ENCODE measurements at places on chromosomes 4 and X.

GRCh38 chrX:70132877-70133302 lies 357 bp upstream of the IGBP1 start:
- no peak for DNase-seq

- DNase-seq, result no peak
These were observed 61.4 kb downstream of the KLHL4 start for GRCh38 chrX:87578978-87579377.

DNA sequence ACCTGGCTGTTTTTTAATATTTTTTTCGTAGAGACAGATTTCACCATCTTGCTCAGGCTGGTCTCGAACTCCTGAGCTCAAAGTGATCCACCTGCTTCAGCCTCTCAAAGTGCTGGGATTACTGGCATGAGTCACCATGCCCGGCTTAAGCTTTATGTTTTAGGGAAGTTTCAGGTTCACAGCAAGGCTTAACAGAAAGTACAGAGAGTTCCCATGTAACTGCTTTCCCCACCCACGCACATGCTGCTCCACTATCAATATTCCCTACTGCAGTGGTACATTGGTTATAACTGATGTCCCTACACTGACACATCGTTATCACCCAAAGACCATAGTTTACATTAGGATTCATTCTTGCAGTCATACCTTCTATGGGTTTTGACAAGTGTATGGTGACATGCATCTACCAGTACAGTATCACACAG lies 62.7 kb downstream of the PRPS1 start:
- no peak for DNase-seq

DNA sequence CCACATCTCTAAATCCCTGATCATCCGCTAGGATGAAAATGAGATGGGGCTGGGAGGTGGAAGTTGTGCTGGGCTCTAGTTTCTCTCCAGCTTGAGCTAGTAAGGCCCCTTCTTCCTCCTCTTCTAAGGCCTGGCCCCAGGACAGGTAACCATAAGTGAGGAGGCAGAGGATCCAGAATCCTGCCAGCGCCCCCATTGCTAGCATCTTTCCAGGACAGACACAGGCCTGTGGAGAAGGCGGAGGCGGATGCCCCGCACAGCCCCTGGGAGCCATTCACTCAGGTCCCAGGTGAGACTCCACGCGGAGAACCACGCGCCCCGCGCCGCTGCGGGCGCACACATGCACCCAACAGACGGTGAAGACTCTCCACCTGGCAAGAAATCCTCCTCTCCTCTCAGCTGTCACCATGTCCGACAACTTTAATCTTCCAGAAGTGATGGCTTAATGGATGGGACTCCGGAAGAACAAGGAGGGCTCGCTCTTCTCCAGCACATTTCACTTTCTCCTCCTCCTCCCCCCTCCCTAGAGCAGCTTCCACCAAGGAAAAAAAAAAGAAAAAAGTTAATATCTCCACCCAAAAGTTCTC lies 793 bp downstream of the ARSJ start:
- DNase-seq, result no peak

DNA sequence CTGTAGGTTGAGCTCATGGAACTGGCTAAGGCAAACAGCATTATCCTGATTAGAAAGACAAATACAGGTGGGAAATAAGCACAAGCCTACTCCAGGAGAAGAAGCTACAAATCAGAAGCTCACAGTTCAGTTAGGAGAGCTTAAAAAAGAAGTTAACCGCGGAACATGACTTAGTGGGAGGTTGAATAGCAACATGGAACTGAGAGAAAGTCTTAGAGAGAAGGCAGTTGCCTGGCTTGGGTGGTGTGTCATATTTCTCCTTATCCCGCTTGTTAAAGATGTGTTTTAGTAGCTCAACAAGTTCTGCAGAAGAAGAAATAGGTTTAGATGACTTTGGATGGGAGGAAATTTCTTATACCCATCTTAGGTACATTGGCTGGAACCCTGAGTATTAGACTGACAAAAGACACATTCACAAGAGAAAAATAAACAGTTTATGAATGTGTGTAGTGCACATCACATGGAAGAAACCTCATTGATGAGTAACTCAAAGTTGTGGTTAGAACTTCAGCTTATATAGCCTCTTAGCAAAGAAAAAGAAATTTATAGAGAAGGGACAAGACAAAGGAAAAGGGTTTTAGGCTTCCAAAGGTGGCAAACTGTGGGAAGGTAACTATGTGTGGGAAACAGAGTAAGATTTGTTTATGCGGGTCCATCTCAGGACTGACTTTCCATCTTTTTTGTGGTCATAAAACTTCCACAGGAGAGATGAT lies 37.4 kb upstream of the RXFP1 start:
- no peak for DNase-seq

GRCh38 chrX:8520178-8520577 lies 55.5 kb downstream of the VCX3B start:
- no peak for DNase-seq

DNA sequence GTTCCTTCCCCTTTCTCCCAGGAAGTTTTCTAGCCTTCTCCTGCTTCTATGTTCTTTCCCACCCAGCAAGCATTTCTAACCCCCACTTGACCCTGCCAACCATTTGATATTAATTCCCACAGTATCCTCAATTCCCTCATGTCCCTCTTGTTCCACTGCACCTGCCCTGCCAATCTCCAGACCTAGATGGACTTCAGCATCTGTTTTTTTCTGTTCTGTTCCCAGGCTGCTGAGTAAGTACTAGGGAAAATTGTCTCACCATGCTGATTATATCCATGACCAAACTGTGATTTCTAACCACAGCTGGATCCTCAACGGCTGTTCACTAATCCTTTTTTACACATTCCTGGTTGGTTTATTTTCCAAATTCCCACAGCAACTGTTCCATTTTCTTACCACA lies 37.7 kb downstream of the CLCN5 start:
- DNase-seq, result no peak

DNA sequence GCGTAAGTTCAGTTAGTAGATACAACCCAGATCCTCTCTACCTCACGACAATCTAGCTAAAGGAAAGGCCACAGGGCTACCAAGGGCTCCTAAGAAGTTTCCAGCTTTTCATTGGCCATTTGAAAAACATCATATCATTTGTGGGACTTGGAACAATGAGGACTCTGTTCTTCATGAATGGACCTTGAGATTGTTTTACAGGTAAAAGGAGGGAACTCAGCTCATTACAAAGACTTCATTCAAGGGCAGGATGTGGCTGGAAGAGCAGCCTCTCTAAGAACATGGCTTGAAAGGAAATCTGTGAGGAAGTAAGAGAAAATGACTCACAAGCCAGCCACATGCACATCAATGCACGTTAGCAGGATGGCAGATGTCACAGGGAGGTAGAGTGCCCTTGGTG lies 105.9 kb upstream of the SLC7A11 start:
- no peak for DNase-seq

DNA sequence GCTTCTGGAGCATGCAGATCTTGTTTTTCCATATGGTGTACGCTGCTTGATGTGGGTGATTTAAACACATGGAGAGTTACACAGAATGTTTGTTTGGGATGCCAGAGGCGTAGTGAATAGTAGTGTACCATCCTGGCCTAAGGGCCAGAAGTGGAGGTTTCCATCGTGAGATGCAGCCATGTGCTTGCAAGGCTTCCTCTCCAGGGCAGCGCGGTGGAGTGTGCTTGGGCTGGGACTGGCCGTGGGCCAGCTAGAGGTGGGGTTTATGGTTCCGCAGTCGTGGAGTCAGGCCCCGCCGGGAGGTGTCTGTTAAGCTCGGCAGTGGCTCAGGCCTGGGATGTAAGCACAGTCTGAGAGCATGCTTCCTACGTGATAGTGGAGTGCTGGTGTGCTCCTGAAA lies 14.0 kb downstream of the STOX2 start:
- DNase-seq, result no peak

DNA sequence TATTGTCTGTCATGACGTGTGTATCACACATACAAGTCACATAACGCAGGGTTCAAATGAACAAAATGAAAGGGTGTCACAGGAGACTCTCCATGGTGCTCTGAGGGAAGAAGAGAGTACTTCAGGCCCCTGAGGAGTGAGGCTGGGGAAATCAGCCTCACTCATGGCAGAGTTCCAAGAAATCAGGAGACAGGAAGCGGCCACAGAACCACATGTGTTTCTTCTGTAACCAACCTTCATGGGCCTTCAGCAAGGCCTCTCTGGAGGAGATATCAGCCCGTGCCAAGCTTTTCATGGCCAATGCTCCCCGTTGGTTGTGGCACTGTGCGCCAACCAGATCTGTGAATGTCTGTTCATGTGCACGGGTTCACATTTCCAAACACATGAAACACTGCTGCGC lies 76.0 kb downstream of the NAT8L start:
- DNase-seq, result no peak

DNA sequence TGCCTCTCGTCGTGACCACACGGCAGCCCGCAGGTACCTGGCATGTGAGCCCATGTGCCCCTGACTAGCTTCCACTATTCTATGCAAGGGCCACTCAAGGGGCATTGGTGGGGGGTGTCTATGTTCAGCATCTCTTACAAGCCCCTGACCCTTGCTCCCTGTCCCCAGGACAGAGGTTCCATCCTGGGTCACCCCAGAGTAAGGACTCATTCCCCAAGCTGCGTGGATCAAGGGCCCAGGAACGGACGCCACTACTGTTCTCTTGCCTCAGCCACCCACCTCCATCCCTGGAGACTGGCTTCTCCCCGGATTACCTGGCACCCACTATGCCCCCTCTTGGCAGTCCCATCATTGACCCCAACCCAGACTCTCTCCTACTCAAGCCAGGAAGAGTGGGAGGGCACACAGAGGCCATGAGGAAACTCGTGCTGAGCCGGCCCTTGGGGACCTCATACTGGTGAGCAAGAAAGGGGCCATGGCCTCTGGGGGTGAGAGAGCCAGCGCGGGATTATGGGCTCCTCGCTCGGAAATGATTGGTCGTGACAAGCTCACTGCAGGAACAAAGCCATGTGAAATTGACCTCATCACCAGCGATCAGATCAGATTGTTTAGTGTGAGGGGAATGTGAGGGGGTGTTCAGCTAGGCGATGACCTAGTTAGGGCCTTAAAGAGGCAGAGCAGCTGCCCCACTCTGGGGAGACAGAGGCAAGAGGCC lies 50.1 kb upstream of the PJA1 start:
- DNase-seq, result no peak

- DNase-seq, result no peak
These were observed 136.2 kb downstream of the CDS1 start for GRCh38 chr4:84719115-84719514.

GRCh38 chr4:153247116-153247490 lies 42.9 kb downstream of the TRIM2 start:
- no peak for DNase-seq

- DNase-seq, result no peak
These were observed 40.9 kb downstream of the CPEB2 start for GRCh38 chr4:15043226-15043625.

- DNase-seq, result no peak
These were observed 188.4 kb upstream of the TRPC5 start for GRCh38 chrX:112270991-112271390.

GRCh38 chr4:185079271-185079905 lies 61.1 kb downstream of the HELT start:
- no peak for DNase-seq

DNA sequence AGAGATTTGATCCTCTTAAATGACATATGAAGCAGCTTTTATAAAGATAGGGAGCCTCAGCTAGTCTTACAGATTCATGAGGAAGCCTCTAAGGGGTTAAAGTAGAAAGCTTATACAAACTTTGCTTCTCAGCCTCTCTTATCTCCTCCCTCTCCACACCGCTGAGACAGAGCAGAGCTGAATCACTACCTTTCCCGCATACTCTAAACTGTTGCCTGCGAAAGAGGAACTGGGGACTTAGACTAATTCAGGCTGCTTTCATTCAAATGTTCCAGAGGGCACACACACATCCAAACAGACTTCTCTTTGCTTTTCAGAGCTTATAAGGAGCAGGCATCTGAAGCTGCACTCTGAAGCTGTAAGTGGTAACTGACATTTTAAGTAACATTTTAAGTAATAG lies at the start of gene SERTM2:
TSS of gene SERTM2 (plus strand) at position 169 of the 400 bp plus-strand sequence. CDS start 7,213 bp downstream, outside the sequence.
- DNase-seq, result no peak

DNA sequence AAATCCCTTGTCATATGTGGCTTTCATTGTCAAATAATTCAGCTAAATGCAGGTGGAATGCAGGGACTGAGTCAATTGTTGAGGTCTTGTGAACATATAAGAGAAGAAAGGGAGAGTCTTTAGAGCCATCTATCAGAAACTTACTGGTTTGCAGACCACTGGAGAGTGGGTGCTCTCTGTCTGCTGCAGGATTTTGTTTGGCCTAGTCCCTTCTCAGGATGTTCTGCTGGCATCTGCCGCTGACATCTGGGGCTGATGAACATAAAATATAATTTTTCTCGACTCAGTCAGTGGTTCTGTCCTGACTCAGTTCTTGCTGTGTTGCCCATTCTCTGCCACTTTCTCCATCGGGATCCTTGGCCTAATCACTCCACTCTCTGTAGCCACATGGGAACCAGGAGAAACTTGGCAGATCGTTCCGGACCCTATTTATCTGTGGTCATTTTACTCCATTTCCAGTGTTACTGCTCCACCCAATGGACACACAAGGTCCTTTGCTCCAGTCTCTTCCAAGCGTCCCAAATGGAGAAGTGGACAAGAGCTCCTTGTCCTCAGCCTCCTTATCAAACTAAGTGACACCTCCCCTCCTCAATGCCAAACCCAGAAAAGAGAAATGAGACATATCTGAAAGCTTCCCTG lies 436.2 kb downstream of the FAT4 start:
- no peak for DNase-seq

DNA sequence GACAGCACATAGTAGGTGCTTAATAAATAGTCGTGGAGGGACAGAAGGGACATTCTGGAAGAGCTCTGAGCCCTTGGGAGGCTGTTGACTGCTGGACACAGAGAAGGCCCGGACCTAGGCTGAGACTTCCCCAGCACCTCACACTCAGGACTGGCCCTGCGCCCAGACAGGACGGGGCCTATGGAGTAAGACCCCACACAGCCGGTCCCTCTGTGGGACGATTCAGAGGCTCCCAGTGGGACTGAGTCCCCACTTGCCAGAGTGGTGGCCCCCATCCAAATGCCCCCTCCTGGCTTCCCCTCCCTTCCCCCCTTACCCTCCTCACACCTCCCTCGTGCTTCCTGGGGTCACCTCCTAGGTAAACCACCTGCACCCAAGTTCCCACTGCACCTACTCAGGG lies 8.9 kb downstream of the ABLIM2 start:
- no peak for DNase-seq

DNA sequence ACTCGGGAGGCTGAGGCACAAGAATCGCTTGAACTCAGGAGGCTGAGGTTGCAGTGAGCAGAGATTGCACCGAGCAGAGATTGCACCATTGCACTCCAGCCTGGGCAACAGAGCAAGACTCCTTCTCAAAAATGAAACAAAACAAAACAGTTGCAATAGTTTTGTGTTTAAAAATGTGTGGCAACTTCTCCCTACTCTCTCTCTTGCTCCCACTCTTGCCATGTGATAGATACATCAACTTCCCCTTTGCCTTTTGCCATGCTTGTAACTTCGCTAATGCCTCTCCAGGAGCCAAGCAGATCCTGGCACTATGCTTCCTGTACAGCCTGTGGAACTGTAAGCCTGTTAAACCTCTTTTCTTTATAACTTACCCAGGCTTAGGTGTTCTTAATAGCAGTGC lies 52.5 kb upstream of the INTU start:
- no peak for DNase-seq

DNA sequence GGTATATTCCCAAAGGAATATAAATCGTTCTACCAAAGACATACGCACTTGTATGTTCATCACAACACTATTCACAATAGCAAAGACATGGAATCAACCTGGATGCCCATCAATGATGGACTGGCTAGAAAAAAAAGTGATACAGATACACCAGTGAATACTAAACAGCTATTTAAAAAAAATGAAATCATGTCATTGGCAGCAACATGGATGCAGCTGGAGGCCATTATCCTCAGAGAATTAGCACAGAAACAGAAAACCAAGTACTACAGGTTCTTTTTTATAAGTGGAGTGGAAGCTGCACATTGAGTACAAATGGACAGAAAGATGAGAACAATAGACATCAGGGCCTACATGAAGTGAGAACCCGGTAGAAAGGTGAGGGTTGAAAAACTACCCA lies 81.4 kb downstream of the ANTXR2 start:
- no peak for DNase-seq
